Hippocampal formation (tissue), 2 donors: ENCODE measurements at places on chromosomes 6 and 20.
A peak's percentile ranks its signal among the peaks of the same experiment; 100 is the strongest.

GRCh38 chr6:73073238-73073637 is 152.1 kb downstream of the KHDC1L start:
- DNase-seq = no peak

DNA sequence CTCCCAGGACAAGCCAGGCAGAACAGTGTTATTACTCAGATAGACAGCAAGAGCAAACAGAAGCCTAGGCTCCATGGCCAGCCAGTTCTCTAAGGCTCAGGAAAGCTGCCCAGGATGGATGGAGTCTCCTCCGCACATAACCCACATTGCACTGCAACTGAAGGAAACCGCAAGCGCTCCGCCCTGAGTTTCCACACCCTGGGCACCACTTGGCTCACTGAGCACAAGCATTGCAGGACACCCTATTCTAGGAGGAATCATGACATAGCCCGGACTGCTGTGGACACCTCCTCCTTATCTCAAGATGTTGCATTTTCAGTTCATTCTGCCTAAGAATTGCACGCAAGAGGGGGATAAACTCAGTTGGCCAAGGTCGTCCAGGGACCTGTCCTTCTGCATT is 42.9 kb downstream of the LINC00237 start:
- no peak for DNase-seq

DNA sequence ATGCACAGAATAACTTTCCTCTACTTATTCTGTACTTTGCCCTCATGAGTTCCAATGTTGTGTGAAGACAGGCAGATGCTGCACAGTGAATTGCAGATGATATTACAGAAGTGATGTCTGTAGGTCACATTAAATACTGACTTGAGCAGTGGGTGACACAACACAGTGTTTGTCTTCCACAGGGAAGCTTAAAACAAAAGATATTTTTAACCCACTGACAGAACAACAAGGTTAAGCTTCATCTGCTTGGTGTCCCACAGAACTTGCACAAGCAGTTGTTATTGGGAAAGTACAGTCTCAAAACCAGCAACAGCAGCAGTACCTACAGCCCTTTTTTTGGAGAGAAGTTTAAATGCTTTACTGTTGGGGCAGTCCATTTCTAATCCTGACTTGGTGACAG is 10.5 kb downstream of the SUMO4 start:
- no peak for DNase-seq

DNA sequence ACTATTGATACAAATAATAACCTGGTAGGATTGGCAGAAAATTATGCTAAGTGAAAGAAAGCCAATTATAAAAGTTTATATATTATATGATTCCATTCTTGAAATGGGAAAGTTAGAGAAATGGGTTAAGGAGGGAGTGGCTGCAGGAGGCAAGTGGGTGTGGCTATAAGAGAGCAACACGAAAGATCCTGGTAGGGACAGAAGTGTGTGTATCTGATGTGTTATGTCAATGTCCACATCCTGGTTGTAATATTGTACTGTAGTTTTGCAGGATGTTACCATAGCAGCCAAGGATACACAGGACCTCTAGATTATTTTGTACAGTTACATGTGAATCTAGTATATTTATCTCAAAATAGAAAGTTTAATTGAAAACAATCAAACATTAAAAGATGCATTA is 46.8 kb downstream of the SNX5 start:
- no peak for DNase-seq

GRCh38 chr20:25018425-25018824 is 25.9 kb upstream of the APMAP start:
- no peak for DNase-seq

DNA sequence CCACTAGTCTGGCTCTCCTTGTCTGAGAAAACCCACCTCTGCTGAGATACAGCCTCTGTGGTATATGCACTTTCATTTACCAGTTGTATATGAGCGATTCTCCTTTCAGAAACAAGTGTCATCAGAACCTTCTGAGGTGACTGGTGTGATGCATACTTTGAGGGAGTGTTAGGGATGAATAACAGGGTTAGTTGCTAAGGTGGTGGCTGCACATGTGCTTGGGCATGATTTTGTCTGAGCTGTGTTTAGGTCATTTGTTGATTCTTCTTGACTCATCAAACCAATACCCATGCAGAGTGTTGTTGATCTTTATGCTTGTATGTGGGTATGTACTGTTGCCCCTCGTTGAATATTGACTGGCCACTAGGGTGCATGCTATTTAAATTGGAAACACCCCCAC is 25.7 kb downstream of the DTD1 start:
- no peak for DNase-seq

- no peak for DNase-seq
Measured at GRCh38 chr6:15312500-15312899, 66.6 kb downstream of the JARID2 start.

DNA sequence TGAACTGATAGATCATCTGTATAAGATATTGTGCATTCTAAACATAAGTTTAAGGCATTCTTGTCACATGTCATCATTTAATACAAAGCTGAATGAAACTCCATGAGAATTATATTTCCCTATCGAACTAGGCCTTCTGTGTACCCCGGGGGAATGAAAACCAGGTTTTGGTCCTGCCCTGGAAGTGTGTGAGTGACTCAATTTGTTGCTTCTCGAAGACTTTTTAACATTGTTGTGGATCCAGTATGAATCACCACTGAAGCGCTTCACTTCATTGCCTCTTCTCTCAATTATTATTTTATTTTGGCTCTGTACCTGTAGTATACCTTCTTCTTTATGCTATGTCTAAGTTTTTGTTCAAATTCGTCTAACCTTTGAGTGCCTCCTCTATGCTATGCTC is 150.8 kb downstream of the GRIK2 start:
- no peak for DNase-seq

- no peak for DNase-seq
Measured at GRCh38 chr20:45998761-45999160, 9.9 kb upstream of the MMP9 start.

- no peak for DNase-seq
Measured at GRCh38 chr20:10524034-10524476, 89.0 kb downstream of the SLX4IP start.

DNA sequence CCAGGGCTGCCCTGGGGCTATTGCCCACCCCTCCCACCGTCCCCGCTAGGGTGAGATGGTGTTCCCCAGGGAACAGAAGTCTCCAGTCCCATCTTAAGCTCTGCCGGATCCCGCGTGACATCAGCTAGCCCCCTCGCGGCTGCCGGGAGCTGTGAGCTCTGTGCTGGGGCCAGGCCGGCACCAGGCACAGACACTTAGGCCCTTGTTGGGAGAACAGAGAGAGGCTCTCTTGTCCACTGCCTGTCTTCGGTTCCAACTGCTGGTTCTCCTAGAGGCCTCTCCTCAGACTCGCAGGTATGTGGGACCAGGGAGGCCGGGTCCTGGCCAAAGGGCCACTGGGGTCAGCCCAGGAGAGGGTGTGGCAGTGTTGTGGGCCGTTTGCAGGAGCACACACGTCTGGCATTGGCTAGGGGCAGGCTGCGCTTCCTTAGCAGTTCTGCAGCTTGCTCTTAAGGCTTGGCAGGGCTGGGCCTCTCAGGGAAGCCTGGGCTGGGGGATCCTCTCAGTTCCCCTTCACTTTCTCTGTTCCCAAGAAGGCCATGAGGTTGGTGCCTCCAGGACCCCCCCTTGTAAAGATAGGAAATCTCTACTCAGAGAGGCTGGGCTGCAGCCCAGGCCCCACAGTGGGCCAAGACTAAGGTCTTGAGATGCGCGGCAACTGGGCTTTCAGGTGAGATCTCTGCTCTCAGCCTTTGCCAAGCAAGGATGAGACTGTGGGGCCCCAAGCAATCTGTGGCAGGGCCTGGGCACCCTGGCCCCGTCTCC is 6.3 kb downstream of the SGK2 start:
- DNase-seq = peak; percentile 72

GRCh38 chr6:170441316-170441715 is 111.8 kb downstream of the PSMB1 start:
- no peak for DNase-seq

GRCh38 chr20:43662943-43663655 is 3.8 kb upstream of the MYBL2 start:
- no peak for DNase-seq

DNA sequence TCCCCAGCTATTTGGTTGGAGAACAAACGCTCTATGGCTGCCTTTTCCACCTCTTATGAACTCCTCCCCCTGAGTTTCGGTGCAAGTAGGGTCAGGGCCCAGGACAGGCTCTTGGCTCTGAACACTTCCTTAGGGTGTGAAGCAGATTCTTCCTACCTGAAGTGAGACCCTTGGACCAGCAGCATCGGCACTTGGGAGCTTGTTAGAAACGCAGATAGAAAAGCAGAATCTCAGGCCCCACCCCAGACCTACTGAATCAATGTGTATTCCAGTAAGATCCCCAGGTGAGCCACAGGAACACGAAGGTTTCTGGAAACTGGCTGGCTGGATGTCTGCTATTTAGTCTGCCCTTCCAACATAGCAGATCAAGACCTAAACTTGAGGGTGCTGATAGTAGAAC is 3.2 kb downstream of the FAM50B start:
- no peak for DNase-seq

DNA sequence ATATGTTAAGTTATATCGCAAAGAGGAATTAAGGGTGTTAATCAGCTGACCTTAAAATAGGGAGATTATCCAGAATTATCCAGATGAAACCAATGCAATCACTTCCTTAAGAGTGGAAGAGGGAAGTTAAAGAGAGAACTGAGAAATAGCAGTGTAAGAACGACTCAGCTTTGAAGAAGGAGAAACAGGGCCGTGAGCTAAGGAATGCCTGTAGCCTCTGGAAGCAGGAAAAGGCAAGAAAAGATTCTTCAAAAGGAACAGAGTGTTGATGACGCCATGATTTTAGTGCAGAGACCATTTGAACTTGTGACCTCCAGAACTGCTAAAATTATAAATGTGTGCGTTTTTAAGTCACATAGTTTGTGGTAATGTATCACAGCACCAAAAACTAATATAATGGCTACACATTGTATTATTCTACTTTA is 32.7 kb downstream of the ILRUN start:
- no peak for DNase-seq

GRCh38 chr20:44031781-44032582 is 117.3 kb downstream of the TOX2 start:
- no peak for DNase-seq

DNA sequence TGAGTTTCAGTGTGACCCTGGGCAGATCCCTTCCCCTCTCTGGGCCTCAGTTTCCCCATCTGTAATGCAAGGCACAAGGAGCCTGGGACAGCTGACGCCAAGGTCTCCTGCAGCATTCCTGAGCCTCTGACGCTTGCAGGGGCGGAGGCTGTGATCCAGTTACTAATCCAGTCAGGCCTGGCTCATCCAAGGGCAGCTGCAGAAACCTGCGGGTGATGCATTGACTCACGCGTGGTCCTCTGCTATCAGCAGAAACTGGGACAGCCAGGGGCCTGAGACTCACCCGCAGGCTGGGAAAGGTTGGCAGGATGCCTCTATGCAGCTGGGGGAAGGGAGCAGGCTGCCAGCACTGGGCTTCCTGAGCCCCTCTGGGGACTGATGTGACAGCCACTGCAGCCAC is 65.0 kb upstream of the SIRPA start:
- peak; percentile 62 for DNase-seq

- DNase-seq = no peak
Measured at GRCh38 chr6:21856456-21856825, 262.9 kb downstream of the SOX4 start.

DNA sequence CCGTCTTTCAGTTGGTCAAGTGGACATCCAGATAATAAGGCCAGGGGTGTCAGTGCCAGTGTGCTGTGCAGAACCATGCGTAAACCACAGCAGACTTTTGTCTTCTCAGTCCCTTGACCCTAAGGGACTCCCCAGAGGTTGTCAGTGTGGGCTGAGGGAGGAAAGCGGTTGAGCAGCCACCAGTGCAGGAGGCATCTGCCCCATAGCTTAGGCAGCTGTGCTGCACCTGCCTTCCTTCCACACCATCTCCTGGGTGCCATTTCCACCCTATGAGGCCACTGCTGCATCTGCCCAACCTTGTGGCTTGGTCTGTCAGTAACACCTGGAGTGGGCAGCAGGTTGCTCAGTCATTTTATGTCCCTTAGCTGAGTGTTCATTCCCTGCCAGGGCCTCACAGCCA is 26.0 kb downstream of the PRPF6 start:
- no peak for DNase-seq

GRCh38 chr6:9985481-9985880 is 429.4 kb downstream of the TFAP2A start:
- no peak for DNase-seq

GRCh38 chr20:12729326-12729725 is 279.4 kb upstream of the SPTLC3 start:
- DNase-seq = no peak

DNA sequence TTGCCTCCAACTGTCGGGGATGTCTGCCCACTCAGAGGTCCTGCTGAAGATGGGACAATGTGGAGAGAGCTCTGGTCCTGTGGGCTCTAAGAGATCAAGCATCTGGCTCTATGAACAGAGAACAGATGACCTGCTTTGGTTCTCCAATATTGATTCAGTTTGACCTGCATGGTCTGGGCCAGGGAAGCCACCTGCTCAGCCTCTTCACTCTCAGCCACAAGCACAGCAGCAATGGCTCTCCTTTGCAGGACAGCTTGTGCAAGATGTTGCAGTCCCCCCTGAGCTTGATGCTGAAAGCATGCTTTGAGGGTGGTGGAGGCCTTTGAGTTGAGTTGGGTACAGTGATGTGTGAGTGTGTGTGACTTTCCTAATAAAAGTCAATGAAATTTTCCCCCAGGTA is 18.6 kb upstream of the MCM3 start:
- DNase-seq = no peak

- DNase-seq = no peak
Measured at GRCh38 chr6:100276311-100277057, 188.2 kb downstream of the SIM1 start.

- peak; percentile 86 for DNase-seq
Measured at GRCh38 chr6:44234101-44235025, 11.0 kb downstream of the SLC29A1 start.

DNA sequence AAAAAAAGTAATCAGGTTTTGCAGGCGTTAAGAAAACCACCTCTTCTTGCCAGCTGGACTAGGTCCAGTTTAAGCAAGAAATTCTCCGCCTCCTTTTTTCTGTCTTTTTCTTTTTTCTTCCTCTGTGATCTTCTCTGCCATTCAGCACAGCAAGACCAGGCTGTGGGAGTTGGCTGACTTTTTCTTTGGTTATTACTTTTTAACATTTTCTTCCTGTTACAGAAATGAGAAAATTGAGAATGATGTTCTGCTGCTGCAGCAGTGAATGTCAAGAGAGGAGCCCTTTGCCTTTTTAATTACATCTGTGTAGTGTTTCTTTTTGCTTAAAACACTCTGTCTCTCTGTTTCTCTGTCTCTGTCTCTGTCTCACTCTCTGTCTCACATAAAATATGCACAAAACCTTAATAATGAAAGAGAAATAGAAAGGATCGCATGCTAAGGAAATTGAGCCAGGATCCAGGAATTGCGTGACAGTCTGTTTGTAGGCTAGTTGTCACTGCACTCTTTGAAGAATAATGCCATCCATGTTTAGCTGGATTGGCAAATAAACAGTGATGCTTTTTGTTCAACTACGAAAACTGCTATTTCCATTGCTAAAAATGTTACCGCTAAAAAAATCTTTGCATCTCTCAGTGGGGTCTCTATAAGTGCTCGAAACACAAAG is 103.2 kb upstream of the SUPT3H start:
- peak; percentile 50 for DNase-seq

DNA sequence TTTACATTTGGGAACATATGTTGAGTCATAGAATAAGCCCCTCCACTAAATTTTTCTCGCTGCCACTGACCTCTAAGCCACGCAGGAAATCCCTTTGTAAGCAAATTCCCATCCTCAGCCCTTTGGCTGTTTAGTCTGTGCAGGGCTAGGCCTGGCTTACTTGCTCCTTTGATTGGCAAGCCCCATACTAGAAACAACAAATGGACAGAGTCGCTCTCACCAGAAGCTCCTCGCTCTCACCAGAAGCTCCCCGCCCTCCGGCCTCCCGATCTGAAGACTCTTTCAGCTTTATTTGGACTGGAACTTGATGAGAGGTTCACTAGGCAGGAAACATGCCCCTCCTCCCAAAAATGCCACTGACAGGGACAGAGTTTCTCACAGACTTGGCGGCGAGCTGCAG is 149.2 kb upstream of the EXOC2 start:
- no peak for DNase-seq
